ENCODE measurements at places on chromosomes 11 and 22. TPM values are rescaled to one million over a fixed set of nuclear protein-coding genes. Genes with fewer than 3 reads are reported as not detected.

DNA sequence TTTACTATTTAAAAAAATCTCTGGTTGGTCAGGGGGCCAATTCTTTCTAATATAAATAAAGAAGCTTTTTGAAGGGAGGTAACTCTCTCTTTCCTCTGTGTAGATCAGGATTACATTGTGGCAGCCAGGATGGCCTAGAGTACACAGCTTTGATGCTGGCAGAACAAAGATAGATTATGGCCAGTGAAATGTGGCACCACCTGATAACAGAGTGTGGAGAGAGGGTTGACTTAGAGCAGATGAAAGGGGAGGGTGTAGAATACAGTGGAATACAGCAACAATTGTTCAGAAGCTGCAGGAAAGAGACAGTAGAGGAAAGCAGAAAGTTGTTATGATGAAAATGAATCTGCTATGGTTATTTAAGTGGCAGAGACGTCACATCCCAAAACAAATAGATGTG lies 99.0 kb downstream of the FAR1 start:
- no peak for DNase-seq

DNA sequence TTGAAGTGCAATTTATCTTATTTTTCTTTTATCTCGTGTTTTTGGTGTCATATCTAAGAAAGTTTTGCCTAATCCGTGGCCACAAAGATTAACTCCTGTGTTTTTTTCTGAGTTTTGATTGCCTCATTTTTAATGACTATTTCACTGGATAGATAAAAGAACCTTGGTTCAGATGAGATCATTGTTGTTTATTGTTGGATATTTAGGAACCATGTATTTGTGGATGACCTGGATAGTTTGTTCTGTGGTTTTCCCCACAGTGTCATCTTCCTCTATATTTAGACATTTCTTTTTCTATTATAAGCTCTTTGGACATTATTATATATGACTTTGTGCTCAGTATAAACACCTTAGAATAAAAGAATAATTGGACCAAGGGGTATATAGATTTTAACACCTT lies 37.2 kb downstream of the PPP6R3 start:
- DNase-seq, result no peak

ASPHD2 gene
- 14.5 TPM for total RNA-seq

DNA sequence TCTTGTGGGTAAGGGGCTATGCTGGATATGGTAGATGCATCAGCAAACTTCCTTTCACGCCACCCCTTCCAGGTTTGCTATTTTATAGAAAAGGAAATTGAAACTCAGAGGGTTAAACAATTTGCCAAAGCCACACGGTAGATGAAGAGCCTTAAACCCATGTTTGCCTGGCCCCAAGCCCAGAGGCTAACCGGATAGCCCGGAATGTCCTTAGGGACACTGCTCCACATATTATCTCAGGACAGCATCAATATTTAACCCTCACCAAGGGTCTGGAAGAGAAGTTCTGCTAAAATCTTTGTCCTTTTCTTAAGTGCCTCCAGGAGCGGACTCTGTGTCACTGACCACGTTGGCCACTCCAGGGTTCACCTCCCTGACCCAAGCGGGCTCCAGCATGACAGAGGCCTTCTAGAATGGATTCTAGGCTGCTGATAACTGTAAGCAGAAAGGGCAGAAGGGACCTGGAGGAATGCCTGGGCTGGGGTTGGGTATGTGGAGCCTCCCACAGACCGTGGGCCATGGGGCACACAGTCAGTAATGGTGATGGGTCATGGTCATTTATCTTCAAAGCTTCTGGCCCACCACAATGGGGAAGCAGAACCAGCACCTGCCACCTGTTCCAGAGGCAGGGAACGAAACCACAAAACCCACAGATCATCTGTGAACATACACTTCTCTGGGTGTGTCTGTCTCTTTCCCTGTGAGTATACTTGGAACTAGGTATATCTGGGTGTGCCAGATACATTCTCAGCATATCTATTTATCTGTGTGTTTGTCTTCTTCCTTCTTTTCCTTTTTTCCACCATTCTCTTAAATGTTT lies 5.4 kb upstream of the TMEM86A start:
- no peak for DNase-seq

DNA sequence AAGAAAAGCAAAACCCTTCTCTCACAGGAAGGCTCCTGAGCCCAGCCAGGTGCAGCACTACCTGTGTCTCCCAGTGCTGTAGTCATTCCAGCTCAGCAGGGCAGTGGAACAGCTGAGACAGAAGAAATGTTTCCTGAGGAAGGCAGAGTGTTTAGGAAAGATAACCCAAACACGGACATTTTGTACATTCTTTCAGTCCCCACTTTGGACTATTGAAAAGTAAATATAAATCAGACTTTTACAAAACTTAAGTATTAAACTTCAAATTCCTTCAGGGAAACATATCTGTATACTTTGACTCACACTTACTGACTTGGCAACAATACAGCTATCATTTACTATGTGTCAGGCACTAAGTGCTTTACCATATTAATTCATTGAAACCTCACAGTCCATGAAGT lies 40.4 kb downstream of the RRAS2 start:
- DNase-seq, result no peak

- no peak for DNase-seq
These were observed 44.8 kb downstream of the LMO1 start for GRCh38 chr11:8218840-8219239.

Data from endothelial cell (in vitro differentiated cells).